CD14-positive monocyte (primary cell): ENCODE measurements at places on chromosomes 1 and 21.
A peak's percentile ranks its signal among the peaks of the same experiment; 100 is the strongest.

DNA sequence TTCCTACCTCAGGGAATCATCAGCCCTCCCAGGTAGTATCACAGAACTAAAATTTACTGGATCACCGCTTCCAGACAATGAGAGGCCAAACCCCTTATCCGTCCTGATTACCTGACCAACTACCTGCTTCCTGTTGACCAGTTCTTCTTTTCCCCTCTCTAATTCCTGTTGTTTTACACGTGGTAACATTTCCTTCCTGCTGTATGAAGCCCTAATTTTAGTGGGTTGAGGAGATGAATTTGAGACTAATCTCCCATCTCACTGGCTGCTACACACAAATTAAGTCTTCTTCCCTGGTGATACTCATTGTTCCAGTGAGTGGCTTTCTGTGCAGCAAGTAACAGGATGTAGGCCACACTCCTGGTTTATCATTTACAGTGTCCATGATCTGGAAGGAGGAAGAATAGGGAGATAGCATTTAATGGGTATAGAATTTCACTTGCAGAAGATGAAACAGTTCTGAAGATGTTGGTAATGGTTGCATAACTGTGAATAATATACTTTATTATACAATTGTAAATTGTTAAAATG lies 2112.9 kb downstream of the NCAM2 start:
- H3K27me3 ChIP-seq: no peaks in the 10 kb centered on the region
- no peak overlapping the region for H3K27ac ChIP-seq
- H3K4me3 ChIP-seq: no peak overlapping the region
- no peaks in the 10 kb centered on the region for H3K4me1 ChIP-seq

DNA sequence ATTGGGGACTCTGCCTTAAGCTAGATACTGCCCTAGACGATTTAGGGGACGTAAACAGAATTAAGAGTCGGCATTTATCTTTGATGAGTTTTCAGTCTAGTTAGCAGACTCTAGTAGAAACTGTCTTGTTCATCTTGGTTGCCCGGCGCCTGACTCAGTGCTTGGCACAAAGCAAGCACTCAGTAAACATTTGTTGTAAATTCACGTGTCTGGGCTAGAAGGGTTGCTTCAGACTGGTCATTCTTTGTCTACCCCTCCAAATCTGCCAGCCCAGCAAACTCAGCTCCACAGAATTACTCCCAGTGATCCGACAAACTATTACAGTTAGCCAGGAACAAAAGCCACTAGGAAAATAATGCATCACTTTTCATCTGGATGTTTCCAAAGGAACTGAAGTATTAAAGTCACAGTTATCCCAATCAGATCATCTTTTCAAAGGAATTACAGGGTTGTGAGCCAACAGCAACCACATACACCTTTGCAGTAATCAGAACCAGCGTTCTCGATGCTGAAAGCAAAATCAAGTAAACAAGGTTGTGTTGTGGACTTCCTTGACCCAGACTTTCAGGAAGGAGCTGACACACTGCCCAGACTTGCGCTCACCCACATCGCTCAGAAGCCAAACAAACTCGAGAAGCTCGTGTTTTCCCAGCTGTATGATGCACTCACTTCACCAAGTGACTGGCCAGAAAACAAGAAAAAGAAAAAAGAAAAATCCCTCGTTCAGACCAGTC lies 66.5 kb upstream of the GADD45A start:
- H3K4me3 ChIP-seq: no peak overlapping the region
- no peaks in the 10 kb centered on the region for H3K27me3 ChIP-seq
- H3K27ac ChIP-seq: no peak overlapping the region
- H3K36me3 ChIP-seq: no peaks in the 10 kb centered on the region
- no peak for DNase-seq

GRCh38 chr1:41479000-41479807 lies 5.3 kb downstream of the EDN2 start:
- no peaks in the 10 kb centered on the region for H3K4me1 ChIP-seq
- no peaks in the 10 kb centered on the region for H3K36me3 ChIP-seq
- H3K27me3 ChIP-seq: no peaks in the 10 kb centered on the region
- no peak overlapping the region for H3K27ac ChIP-seq
- no peak for DNase-seq

- no peak overlapping the region for H3K27ac ChIP-seq
- no peaks in the 10 kb centered on the region for H3K27me3 ChIP-seq
- H3K4me3 ChIP-seq: no peak overlapping the region
- DNase-seq: no peak
- peaks cover 7% of the 10 kb centered on the region for H3K4me1 ChIP-seq
- H3K36me3 ChIP-seq: no peaks in the 10 kb centered on the region
These were observed 366.8 kb upstream of the DPYD start for GRCh38 chr1:98287626-98288025.

DNA sequence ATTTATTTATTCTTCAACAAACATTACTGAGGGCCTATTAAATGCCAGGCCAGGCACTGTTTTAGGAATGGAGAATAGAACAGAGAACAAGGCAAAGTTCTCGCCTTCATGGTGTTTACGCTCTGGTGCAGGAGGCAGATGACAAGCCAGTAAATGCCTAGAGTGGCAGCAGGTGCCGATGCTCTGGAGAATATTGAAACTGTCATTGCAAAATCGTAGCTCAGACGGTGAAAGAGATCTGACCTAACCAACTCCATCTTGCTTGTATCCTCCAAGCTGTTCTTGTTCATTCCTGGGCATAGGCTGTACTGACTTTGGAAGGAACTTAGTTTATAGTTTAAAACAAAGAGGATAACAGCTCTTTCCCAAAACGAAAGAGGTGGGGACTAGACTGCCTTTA lies 13.5 kb upstream of the ENO1 start:
- no peaks in the 10 kb centered on the region for H3K36me3 ChIP-seq
- peaks cover 54% of the 10 kb centered on the region for H3K4me1 ChIP-seq
- no peaks in the 10 kb centered on the region for H3K27me3 ChIP-seq

- H3K27ac ChIP-seq: no peak overlapping the region
- H3K4me1 ChIP-seq: no peaks in the 10 kb centered on the region
- H3K27me3 ChIP-seq: no peaks in the 10 kb centered on the region
- no peaks in the 10 kb centered on the region for H3K36me3 ChIP-seq
- H3K4me3 ChIP-seq: no peak overlapping the region
- no peak for DNase-seq
These were observed 24.2 kb downstream of the CLEC20A start for GRCh38 chr1:178472531-178472930.

GRCh38 chr1:98030483-98030882 lies 109.6 kb upstream of the DPYD start:
- no peak for DNase-seq
- H3K36me3 ChIP-seq: no peaks in the 10 kb centered on the region
- H3K27me3 ChIP-seq: no peaks in the 10 kb centered on the region

- no peaks in the 10 kb centered on the region for H3K36me3 ChIP-seq
- no peaks in the 10 kb centered on the region for H3K27me3 ChIP-seq
- no peak overlapping the region for H3K27ac ChIP-seq
These were observed 76.9 kb upstream of the KAZN start for GRCh38 chr1:14521622-14522021.

- H3K4me1 ChIP-seq: peaks cover 16% of the 10 kb centered on the region
- H3K27me3 ChIP-seq: no peaks in the 10 kb centered on the region
- peak overlapping the region; percentile 64 for H3K27ac ChIP-seq
- DNase-seq: no peak
These were observed 8.6 kb downstream of the CERS2 start for GRCh38 chr1:150966011-150966410.

GRCh38 chr1:117036018-117036461 lies 24.1 kb upstream of the TTF2 start:
- H3K27ac ChIP-seq: no peak overlapping the region
- no peak overlapping the region for H3K4me3 ChIP-seq
- H3K36me3 ChIP-seq: peaks cover 61% of the 10 kb centered on the region

DNA sequence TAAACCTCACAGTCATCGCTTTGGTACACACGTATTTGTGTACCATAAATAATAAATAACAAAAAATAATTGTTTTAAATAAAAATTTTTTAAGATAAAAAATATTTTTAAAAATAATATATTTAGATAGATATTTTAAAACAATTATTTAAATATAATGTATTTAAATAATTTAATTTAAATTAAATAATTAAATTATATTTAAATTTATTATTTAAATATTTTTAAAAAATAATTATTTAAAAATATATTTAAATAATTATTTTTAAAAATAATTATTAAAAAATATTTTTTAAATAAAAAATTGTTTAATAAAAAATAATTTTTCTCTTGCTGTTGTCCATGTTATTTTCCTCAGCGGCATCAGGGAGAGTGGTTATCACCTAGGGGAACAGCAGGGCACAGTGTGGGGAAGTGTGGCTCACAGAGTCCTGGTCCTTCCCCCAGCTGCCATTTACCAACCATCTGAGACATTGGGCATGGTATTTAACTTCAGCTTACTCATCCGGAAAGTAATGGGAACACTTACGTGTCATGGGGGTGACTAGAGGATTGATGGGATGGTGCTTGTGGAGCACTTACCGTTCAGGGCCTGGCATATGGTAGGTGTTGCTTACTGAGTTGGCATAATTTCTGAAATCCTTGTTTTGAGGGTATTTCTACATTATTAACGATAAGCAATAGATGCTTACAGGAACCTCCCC lies 92.9 kb upstream of the TSPAN2 start:
- H3K27me3 ChIP-seq: no peaks in the 10 kb centered on the region
- H3K4me3 ChIP-seq: no peak overlapping the region
- DNase-seq: no peak
- H3K36me3 ChIP-seq: no peaks in the 10 kb centered on the region

- H3K27ac ChIP-seq: no peak overlapping the region
- no peak overlapping the region for H3K4me3 ChIP-seq
- peaks cover 35% of the 10 kb centered on the region for H3K27me3 ChIP-seq
- no peaks in the 10 kb centered on the region for H3K36me3 ChIP-seq
- DNase-seq: no peak
These were observed 3.9 kb upstream of the AJAP1 start for GRCh38 chr1:4650481-4650880.

DNA sequence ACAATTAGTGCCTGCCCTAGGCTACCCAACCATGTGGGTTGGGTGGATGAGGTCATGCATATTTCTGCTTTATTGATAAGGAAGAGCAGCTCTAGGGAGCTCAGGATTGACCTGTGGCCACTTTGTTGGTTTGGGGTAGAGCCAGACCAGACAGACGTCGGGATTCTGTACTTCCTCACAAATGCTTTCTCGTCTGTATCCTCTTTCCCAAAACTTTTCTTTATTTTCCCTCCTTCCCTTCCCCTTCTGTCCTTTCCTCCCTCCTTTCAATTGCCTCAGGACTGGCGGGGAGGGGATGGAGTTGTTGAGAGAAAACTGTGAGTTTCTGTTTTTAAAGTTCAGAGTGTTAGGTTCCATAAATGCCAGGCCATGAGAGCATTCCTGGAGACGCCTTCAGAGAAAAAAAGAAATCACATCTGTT lies 68.0 kb downstream of the UCK2 start:
- H3K4me3 ChIP-seq: no peak overlapping the region
- H3K4me1 ChIP-seq: no peaks in the 10 kb centered on the region
- H3K27me3 ChIP-seq: no peaks in the 10 kb centered on the region
- H3K27ac ChIP-seq: peak overlapping the region; percentile 22
- DNase-seq: no peak

DNA sequence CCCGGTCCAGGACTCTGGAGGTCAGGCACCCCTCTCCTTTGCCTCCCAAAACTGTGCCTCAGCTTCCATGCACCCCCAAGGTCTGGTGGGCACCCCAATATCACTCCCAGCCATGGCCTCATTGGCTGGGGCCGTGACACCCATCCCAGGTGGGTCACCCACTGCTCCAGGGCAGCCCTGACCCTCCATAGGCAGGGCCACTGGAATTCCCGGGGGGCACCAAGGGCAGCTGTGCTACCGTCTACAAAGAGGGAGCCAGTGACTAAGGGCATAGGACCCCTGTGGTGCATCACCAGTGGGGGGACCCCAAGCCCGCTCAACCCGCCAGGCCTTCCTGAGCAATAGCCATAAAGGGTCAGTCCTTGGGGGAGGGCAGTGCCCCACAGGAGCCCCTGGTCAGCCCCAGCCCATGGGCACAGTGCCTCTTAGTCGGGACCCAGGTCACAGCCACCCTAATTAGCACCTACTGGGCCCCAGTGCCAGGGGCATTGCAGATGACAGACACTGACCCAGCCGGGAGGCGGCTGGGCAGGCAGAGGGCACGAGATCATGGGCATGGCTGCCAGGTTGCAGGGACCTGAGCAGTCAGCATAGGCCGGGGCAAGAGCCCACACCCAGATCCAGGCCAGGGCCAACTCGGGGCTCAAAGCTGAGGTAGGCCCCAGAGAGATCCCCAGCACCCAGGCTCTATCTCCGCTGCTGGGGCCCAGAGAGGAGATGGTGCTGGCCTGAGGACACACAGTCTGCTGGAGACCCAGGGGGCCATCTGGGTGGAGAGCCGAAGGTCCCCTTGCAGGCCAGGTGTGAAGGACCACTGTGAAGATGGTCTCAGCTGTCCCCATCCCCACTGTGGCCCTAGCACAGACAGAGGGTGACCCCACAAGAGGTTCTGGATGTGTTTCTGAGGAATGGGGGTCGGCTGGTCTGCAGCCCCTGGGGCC lies 19.0 kb upstream of the ARF1 start:
- no peak overlapping the region for H3K4me3 ChIP-seq
- H3K27me3 ChIP-seq: peaks cover 51% of the 10 kb centered on the region
- H3K36me3 ChIP-seq: no peaks in the 10 kb centered on the region
- H3K27ac ChIP-seq: no peak overlapping the region

- peaks cover 17% of the 10 kb centered on the region for H3K4me1 ChIP-seq
- H3K27me3 ChIP-seq: peaks cover 10% of the 10 kb centered on the region
- H3K36me3 ChIP-seq: no peaks in the 10 kb centered on the region
- H3K27ac ChIP-seq: no peak overlapping the region
These were observed 54.2 kb upstream of the DNAJC6 start for GRCh38 chr1:65255035-65255655.

GRCh38 chr1:157893686-157894085 lies 52.1 kb upstream of the CD5L start:
- H3K27me3 ChIP-seq: no peaks in the 10 kb centered on the region
- H3K36me3 ChIP-seq: no peaks in the 10 kb centered on the region
- H3K27ac ChIP-seq: no peak overlapping the region
- no peak for DNase-seq

- peak overlapping the region; percentile 84 for H3K27ac ChIP-seq
- H3K4me3 ChIP-seq: peak overlapping the region; percentile 56
- H3K27me3 ChIP-seq: no peaks in the 10 kb centered on the region
These were observed 38.3 kb upstream of the OSBPL9 start for GRCh38 chr1:51578383-51579109.
